Fibroblast of skin of right biceps (primary cell): ENCODE measurements at places on chromosomes 3 and 15.

DNA sequence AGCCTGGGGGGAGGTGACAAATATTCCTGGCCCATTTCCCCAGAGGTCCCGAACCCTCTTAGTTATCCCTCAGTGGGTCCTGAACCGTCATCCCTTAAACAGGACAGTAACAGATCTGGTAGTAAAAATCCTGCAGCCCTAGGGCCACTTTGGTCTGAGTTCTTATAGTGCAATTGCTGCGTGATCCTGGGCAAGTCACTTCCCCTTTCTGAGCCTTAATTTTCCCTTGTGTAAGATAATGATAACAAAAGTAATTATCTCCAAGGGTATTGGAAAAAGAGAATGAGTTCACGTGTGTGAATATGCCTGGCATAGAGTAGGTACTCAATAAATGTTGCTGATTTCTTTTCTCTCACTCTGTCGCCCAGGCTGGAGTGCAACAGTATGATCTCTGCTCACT is 2.9 kb upstream of the JAGN1 start:
- DNase-seq = no peak

GRCh38 chr15:37824717-37825382 is 109.6 kb upstream of the TMCO5A start:
- peak; percentile 97 for DNase-seq

- peak; percentile 78 for DNase-seq
Observed at GRCh38 chr15:67148196-67148701, 82.8 kb downstream of the SMAD3 start.

- peak; percentile 81 for DNase-seq
Observed at GRCh38 chr15:32871883-32872282, 154.1 kb downstream of the GREM1 start.

DNA sequence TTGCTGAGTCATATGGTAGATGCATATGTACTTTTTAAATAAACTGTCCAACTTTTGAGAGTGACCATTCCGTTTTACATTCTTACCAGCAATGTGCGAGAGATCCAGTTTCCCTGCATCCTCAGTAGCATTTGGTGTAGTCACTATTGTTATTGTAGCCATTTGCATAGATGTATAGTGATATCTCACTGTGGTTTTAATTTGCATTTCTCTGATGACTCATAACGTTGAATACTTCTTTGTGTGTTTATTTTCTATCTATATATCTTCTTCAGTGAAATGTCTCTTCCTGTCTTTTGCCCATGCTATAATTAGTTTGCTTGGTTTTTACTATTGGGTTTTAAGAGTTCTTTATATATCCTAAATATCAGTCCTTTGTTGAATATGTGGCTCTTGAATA is 255.7 kb upstream of the GRM7 start:
- no peak for DNase-seq

- DNase-seq = no peak
Observed at GRCh38 chr3:59381282-59381681, 331.5 kb upstream of the CFAP20DC start.

GRCh38 chr15:72827226-72827625 is 43.7 kb upstream of the ADPGK start:
- DNase-seq = no peak

- DNase-seq = peak; percentile 33
Observed at GRCh38 chr15:83613714-83614113, 40.2 kb upstream of the ADAMTSL3 start.

DNA sequence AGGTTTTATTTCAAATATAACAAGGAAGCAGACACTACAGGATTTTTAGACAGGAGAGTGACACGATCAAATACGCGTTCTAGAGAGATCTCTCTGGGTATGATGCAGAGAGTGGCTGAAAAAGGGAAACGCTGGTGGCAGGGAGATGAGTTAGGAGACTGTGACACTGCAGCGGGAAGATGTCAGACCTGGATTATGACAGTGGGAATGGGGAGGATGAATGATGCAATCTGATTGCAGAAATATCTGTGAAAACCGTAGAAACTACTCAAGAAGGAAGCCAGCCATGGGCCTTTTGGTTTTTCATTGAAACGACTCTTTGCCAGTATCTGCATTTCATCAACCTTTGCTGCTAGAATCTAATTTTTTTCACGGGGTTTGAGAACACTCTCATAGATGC is 157.9 kb downstream of the FAM43A start:
- no peak for DNase-seq

DNA sequence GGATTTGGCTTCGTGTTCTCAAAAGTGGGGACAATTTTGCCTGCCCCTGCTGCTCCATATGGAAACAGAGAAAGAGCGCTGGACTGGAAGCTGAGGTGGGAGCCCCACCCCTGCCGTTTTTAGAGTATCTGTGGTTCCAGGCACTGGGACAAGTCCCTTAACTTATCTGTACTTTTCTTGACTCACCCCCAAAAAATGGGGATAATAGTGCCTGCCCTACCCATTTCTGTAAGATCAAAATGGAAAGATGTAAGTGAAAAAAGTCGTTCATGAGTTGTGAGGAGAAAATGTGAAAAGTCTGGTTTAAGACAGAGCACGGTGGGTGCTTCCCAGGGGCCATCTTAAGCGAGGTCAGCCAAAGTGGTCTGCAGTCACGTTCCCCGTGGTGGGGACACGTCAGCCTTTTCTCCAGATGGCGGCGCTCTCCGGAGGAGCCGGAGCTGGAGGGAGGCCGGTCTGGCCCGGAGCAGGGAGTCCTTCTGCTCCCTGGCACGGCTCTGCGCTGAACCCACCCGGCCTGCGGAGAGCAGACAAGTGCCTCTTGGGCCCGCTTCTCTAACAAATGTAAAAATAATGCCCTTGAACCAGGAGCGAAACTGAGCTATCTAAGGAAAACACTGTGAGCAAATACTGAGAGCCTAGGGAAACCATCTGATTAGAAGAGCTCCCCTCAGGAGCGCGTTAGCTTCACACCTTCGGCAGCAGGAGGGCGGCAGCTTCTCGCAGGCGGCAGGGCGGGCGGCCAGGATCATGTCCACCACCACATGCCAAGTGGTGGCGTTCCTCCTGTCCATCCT is at the start of gene CLDN18:
Gene CLDN18 (plus strand): TSS at position 690 of the 797 bp plus-strand sequence. CDS start 61 bp downstream, at position 751.
- peak; percentile 4 for DNase-seq

DNA sequence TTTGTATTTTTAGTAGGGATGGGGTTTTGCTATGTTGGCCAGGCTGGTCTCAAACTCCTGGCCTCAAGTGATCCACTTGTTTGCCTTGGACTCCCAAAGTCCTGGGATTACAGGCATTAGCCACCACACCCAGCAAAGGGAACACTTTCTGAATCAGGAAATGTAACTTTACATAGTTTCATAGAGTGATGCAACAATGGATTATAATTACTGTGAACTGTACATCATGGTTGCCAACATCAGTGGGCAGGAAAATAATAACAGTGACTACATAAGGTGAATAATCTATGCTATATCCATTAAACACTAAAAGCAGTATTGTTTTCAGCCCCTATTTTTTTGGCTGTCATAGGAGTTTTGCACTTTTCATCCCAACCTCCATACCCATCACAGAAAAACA is 5.0 kb upstream of the KPNA1 start:
- DNase-seq = peak; percentile 20

- no peak for DNase-seq
Observed at GRCh38 chr3:4835616-4836043, 143.6 kb upstream of the BHLHE40 start.

DNA sequence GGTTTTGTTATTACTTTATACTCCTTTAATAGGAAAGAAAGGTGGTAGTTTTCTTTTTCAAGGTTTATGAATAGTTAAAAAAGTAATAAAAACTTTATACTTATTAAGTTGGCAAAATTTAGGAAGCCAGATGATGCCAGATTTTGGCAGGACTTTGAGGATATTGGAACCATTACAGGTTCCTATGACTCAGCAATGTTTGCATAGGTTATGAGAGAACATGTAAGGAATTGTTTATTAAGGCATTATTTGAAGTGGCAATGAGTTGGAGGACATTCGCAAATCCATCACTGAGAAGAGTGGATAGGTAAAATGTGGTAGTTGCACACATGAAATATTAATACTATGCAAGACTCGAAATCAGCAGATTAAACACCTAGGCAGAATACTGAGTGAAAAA is 29.9 kb downstream of the CDAN1 start:
- DNase-seq = peak; percentile 14

DNA sequence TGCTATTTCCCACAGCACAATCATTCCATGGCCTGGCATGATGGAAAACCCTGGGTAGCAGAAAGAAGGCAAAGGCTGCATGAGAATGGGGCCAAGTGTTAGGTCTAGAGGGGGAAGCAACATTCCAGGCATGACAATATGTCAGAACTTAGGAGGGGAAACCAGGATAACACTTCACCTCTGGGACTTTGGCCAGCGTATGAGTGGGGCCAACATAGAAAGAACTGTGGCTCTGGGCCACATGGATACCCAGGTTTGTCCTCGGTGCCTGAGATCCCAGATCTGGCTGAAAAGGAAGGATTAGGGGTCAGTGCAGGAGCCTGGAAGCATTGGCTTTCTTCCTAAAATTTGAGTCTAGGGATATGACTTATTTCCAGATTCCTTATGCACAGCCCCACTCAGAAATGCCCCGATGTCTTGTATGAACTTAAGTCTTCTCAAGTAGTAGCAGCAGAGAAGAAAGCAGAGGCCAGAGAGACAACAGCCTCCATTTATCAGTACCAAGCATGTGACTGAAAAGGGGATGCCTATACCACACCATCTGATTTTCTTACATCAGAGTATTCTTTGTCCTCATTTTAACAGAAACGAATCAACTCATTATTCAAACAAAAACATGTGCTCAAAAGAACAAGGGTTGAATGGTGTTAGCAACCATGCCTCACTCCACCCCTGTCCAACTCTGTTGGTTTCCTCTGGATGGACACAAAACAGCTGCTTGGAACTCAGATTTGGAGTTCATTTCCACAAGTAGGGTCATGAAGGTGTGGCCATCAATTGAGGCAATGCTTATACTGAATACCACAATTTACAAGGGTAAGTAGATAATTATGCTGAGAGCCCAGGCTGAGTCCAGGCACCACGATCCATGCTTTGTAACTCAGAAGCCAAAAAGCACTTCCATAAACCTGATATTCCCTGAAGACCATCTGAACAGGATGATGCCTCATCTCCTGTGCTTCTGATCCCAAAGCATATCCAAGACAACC is 43.7 kb upstream of the NDUFB4 start:
- DNase-seq = no peak

DNA sequence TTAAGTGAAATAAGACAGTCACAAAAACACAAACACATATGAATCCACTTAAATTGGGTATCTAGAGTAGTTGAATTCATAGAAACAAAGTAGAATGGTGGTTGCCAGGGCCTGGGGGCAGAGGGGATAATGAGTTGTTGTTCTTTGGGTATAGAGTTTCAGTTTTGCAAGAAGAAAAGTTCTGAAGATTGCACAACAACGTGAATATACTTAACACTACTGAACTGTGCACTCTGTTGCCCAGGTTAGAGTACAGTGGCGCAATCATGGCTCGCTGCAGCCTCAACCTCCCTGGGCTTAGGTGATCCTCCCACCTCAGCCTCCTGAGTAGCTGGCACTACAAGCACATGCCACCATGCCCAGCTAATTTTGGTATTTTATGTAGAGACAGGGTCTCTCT is 14.9 kb downstream of the GRAMD2A start:
- DNase-seq = no peak

GRCh38 chr3:112813723-112814171 is 32.9 kb downstream of the CD200R1L start:
- peak; percentile 79 for DNase-seq

- no peak for DNase-seq
Observed at GRCh38 chr15:100194996-100195395, 146.8 kb downstream of the ADAMTS17 start.

- no peak for DNase-seq
Observed at GRCh38 chr3:114760679-114761078, 386.4 kb downstream of the ZBTB20 start.

DNA sequence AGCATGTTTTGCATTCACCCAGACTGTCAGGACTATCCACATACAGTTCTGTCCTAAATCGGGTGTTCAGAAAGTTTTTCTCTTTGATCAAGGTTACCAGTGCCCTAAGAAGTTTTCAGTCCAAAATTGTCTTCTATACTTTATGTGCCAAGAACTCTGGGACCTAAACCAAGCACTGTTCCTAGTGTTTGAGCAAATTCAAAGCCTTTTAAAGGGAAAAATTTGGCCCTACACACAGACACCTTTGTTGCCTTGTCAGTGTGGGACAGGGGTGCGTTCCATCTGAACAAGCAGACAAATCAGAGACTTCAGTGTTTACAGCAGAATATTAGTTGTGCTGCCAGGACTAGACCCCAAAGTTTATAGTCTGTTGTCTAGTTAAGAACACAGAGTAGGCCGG is 50.6 kb downstream of the DGKG start:
- no peak for DNase-seq

GRCh38 chr3:101050866-101051265 is 57.6 kb upstream of the ABI3BP start:
- no peak for DNase-seq

- DNase-seq = peak; percentile 33
Observed at GRCh38 chr3:139937674-139938279, 2.8 kb downstream of the CLSTN2 start.

DNA sequence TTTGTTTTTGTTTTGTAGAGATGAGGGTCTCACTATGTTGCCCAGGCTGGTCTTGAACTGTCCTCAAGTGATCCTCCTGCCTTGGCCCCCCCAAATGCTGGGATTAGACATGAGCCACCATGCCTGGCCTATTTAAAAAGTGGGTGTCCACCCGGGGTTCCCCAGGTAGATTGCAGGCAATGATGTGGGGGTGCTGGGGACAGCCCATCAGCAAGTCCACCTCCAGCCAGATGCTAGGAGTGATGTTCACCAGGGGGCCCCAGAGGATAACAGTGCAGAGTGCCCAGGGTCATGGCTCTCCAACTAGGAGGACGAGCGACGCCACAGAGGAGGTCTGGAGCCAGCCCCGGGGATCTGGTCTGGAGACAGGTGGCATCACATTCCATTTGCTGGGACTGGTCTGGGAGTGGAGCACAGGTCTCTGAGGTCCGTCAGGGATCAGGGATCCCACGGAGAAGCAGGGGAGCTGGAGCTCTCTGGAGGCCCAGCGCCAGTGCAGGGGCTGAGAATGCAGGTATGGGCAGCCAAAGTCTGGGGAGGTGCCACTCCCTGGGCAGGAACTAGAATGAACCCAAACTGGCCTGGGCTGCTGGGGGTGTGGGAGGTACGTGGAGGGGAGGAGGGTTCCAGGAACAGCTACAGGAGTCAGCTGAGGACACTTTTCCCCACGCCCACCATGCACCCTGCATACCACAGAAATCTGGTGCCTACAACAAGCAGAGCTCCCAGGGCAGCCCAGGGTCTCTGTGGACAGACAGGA is 51.2 kb upstream of the PCSK6 start:
- DNase-seq = no peak

- DNase-seq = no peak
Observed at GRCh38 chr3:20079621-20080020, 39.4 kb downstream of the KAT2B start.

DNA sequence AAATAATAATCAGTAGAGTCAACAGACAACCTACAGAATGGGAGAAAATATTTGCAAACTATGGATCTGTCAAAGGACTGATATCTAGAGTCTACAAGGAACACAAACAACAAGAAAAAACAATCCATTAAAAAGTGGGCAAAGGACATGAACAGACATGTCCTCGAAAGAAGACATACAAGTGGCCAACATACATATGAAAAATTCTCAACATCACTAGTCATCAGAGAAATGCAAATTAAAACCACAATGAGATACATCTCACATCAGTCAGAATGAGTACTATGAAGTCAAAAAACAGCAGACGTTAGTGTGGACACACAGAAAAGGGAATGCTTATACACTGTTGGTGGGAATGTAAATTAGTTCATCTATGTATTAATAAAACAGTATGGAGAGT is 33.7 kb downstream of the SLC2A2 start:
- peak; percentile 71 for DNase-seq
